ENCODE measurements at places on chromosomes 3 and 15.

DNA sequence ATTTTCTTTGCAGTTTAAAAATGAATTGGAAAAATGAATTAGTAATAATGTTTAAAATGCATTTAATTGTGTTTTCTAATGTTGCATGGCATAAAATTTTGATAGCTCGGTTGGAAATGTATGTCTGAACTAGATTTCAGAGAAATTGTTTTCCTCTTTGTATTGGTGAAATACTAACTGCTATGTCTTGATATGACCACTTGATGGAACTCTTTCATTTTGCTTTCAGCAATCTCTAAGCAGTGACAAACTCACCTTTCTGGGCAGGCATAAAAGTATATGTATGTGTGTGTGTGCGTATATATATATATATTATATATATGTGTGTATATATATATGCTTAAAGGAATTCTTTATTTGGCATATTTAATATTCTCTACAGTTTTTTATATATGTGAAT is 239.3 kb upstream of the ZNF717 start:
- no peak for DNase-seq

- peak; percentile 89 for DNase-seq
Observed at GRCh38 chr3:148943506-148944205, 47.7 kb upstream of the GYG1 start.

DNA sequence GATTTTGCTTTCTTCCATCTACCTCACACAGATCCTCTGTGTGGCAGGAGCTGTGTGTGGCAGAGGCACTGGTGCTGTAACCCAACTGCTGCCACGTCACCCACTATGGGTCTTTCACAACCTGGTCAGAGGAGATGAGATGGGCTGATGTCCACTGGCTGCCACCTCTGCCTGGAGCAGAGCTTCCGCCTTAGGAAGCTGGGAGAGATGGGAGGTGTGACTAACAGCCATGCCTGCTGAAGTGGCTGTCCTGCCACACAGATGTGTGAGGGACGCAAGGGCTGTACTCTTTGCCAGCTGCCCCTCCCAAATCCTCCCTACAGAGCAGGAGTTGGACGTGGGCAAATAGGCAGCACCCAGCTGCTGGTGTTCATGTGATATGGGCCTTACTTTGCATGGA is 329.5 kb downstream of the GABRB3 start:
- DNase-seq: no peak

GRCh38 chr15:82017656-82018055 is 28.2 kb downstream of the MEX3B start:
- no peak for DNase-seq

DNA sequence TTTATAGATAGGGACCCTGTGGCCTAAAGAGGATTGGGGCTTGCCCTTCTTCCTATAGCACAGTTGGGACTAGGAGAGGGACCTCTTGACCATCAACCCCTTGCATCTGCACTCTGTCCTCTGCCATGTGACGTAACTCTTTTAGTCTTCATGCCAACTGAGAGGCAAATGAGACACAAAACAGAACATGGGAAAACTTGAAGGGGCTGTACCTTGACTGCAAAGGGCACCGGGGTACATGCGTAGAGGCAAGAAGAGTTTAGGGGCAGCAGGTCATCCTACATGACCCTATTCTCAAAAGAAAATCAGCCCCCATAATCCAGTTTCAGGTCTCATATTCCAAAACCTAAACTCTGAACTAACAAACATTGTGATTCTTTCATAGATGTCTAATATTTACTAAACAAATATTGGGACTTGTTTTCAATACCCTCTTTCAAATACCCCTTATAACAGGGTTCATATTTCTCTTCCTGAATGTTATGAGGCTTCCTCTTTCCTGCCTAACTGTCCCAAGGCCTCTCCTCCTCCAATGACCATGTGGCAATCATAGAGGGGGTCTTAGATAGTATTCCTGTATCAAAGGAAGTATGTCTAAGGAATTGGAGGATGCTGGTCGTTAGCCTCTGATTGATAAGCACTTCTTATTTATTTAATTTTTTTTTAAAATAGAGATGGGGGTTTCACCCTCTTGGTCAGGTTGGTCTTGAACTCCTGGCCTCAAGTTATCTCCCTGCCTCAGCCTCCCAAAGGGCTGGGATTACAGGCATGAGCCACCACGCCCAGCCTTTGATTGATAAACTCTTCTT is 20.6 kb downstream of the ACKR2 start:
- no peak for DNase-seq

- no peak for DNase-seq
Observed at GRCh38 chr15:57735431-57735830, 28.9 kb downstream of the POLR2M start.

DNA sequence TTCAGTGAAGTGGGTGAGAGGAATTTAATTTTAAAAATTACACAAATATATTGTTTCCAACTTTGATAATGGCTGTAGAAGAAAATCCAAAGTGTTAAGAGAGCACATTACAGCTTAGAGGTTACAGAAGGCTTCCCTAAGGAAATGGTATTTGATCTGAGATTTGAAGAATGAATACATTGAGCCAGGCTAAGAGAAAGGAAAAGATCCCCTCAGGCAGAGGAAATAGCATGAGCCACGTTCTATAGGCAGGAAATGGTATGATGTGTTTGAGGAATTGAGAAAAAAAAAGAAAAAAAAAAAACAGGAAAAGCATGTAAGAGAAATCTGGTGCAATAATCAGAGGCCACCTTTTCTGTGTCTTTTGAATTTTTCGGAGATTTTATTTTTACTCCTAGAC is 48.6 kb downstream of the UNC13C start:
- DNase-seq: no peak

DNA sequence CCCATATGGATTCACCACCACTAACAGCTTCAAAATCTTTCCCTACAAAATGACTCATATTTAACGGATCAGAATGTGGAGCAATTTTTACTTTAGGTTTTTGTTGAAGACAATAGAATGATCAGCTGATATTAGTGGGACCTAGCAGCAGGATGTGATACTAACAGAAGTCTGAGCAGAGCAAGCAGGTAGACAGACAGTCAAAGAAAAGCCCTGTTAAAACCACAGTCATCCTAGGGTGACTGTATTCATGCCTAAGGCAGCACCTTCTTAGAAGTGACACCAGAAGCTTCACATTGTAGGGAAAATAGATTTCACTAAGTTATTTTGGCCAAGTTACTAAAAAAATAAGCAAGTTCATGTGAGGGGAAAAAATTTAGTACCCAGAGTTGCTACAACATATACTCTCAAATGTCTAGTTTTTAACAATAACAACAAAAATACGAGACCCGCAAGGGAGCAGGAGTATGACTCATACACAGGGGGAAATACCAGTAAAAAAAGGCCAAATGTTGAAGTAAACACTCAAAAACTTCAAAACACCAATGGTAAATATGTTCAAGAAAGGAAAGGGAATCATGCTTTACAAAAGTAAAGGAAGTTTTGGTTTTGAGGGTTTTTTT is 590.9 kb downstream of the EPHA3 start:
- no peak for DNase-seq

DNA sequence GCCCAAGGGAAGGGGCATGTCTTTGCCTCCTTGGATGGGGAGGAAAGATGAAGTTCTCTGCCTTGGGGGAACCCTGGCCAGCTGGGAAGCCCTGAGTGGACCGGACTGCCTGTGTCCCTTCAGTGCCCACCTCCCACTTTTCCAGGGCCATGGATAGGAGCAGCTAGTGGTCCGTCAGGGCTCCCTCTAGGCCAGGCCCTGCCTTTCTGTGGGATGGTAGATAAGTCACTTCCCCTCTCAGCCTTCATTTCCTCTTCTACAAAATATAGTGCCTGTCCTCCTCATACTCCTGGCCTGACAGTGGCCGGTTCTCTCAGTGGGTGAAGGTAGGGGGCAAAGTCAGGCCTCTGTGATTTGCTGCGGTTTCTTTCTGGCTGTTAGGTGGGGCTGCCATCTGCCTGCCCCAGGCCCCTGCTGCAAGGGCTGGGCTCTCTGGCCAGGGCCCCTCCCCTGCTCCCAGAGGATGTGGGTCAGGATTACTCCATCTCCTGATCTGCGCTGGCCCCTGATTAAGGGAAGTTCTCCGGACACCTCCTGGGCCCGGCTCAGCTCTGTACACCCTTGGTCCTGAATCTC is 1.4 kb downstream of the PLEKHO2 start:
- DNase-seq: no peak

GRCh38 chr15:56249092-56249491 is 5.4 kb upstream of the RFX7 start:
- peak; percentile 6 for DNase-seq

GRCh38 chr3:185646382-185647133 is 60.5 kb downstream of the SENP2 start:
- no peak for DNase-seq

GRCh38 chr3:4350789-4351163 is 47.6 kb downstream of the SETMAR start:
- peak; percentile 40 for DNase-seq

DNA sequence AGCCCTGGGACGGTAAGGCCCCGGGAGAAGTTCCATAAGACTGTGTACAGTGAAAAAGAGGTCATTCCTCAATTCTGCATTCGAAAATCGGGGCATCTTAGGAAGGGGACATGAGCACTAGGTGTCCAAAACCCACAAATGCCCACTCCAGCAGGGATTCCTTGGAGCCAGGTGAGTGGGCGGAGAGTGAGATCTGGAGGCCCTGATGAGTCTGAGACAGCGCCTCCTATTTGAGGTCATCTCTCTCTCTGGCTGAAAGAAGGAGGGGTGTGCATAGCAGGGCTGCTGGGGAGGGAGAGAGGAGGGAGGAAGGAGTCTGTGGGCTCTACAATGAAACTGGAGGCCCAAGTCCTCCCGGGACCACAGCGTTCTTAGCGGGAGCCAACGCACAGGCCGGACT is 38.1 kb upstream of the LACTB start:
- DNase-seq: no peak

DNA sequence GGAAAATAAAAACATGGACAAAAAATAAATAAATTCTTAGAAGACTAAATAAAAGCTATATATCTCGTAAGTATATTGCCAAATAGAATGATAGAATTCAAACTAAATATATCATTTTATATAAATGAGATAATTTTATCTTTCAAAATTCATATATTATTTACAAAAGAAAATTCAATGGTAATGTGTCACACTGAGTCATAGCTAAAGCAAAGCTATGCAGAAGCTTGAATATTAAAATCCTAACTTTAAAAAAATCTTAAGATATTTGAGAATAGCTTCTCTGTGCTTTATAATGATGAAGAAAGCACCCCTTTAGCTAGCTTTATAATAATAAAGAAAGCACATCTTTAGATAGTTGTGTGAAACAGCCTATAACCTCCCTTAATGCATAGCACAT is 1010.8 kb downstream of the OTOL1 start:
- DNase-seq: no peak

DNA sequence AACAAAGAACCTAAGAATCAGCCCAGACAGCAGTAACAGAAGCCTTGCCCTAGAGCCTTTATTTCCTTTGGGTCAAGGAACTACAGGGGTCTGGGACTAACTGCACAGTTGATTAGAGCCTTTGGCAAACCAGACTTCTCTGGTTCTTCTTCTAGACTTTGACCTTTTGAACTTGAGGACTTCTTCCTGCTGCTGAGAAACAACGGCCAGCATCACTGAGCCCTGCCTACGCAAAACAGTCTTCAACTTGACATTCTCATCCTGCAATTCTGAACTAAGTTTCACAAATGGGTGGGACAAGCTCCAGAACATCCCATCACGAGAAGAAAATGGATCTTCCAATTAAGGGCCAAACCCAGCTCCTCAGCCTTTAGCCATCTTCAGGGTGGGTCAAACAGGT is 31.4 kb downstream of the CMTM6 start:
- no peak for DNase-seq

- DNase-seq: no peak
Observed at GRCh38 chr3:71489315-71489761, 94.2 kb downstream of the FOXP1 start.

DNA sequence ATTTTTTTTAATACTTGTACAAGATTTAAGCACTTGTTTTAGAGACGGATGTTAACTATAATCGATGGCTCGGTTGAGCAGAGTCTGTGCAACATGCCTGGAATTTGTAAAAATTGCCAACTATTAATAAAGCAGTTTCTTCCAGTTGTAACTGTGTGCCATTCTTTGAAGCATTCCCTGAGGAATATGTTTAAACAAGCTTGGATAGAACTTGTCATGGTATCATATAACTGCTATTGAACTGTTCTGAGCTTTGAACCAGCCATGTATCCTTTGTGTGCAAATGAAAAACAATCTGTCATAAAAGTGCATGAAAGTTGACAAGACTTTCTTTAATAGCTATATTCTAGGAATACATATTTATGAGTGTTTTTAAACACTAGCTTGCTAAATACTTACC is 45.8 kb upstream of the UBE2E2 start:
- DNase-seq: no peak

DNA sequence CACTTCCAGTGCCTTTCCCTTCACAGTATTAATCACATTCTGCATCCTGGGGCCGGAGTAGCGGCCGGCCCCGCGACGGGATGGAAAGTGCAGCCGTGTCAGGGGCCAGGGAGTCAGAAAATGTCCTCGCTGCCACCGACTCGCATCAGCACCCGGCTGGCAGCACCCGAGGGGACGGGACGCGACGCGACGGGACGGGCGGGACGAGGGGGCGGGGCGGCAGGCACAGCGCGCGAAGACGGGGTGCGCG is 353 bp downstream of the ATG3 start:
- DNase-seq: no peak

GRCh38 chr3:173688216-173688842 is 290.8 kb downstream of the NLGN1 start:
- DNase-seq: no peak

DNA sequence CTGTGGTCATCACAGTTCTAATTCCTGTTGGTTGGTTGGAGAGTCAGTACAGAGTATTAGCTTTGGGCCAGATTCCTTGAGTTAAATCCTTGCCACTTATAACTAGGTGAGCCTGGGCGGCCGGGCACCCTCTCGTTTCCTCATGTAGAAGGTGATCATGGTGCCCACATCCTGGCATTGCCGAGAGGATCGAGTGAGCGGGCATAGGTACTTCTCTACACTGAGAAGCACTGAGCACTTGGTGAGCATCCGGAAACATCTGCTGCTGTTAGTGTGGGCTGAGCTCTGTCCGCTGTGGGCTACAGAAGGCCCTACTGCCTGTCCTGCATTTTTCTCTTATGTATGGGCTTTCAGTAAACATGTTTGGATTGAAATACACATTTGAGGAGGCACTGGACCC is 96.2 kb downstream of the CACNA1D start:
- no peak for DNase-seq

DNA sequence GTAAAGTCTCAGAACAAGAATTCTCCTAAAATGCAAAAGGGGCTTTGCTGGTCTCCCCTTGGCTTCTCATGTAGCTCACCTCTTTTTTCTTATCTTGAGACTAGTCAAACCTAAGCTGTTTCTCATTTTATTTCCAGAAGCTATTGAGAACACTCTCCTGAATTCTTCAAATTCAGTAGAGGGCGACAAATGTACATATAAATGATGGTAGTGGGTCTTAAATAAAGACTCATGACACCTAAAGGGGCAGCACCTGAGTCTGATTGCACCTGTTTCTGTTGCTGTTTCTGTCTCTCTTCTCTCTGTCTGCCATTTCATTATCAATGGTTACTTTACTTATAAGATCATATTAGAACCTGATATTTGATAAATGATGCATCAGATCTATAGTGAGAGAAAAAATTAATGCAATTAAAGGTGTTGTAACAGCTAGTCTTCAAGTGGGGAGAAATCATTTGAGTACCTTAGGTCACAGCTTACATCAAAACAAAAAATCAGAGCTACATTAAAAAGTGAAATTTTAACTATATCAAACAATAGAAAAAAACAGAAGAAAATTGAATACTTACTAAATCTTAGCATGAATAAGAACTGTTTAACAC is 7.0 kb downstream of the ADIPOQ start:
- DNase-seq: no peak
